Stimulated activated CD4-positive, alpha-beta T cell treated with anti-CD3 and anti-CD28 coated beads, Interleukin-1b, Interleukin-23, amount 100 ng/mL, for 1 hour (primary cell): ENCODE measurements at places on chromosomes 12 and 14.

DNA sequence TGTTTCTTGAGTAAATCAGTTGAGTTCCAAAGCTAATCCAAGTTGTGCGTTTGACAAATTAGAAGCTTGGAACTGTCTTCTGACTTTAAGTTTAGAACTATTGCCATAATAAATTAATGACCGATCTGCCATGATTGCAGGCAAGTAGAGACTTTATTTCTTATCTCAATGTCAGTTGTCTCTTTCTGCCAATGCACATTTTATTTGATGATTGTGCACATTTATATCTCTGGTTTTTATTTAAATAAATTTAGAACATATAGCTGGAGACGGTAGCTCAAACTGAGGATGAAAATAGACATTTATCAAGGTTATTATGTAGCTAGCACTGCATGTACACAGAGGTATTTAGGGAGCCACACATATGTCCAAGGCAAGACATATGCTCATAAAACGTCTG, 34.1 kb downstream of the SLCO1B1 start:
- no peak for DNase-seq

DNA sequence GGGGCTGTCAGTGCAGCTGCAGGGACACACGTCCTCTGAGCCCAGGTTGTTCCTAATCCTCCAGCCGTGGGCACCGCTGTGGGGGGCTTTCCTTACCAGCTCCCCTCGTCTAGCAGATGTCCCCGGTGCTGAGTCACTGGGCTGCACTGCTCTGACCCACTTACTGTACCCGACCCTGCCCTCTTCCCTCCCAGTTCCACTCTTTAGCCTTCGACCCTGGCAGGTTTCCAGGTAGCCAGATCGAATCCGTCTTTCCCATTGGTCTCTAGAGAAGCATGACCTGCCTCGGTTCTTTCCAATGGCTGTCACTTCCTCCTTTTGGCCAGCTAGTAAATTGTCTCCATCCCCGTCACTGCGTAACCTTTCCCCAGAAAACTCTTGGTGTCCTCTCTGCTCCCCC, 48.4 kb downstream of the ELK3 start:
- DNase-seq = no peak

GRCh38 chr12:701896-702539, 38.8 kb upstream of the NINJ2 start:
- no peak for DNase-seq

- no peak for DNase-seq
Observed at GRCh38 chr14:103078860-103079587, 5.0 kb upstream of the LBHD2 start.

DNA sequence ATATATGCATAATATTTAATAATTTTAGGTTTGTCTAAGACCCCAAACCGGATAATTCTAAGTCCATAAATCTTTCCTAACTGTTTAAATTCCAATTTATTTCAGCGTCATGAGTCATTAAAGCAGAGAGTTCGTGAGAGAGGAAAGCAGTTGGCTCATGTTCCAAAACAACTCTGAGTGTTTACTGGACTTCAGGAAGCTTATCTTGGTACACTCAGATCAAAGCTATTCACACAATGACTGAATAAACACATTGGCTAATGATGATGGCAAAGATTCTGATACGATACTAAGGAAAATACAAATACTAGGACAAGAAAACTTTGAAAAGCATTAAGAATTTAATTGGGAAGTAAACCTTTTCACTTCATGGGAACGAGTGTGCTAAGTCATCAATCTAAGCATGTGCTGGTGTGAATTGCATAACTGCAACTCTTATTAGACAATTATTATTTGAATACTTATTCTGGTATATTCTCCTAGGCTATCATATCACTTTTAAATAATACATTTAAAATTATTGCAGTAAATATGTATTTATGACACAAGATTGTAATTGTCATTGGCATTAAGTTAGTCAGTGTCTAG, 34.8 kb upstream of the CLEC14A start:
- no peak for DNase-seq
